Stimulated activated CD4-positive, alpha-beta T cell treated with anti-CD3 and anti-CD28 coated beads, Interleukin-15, amount 100 ng/mL, for 1 hour (primary cell): ENCODE measurements at places on chromosomes 1 and 21.

GRCh38 chr1:155177918-155178281 lies 4.3 kb downstream of the TRIM46 start:
- no peak for DNase-seq

- DNase-seq, result no peak
These were observed 847.8 kb downstream of the MRPL39 start for GRCh38 chr21:24759348-24760075.

GRCh38 chr1:164561472-164561871 lies 2.5 kb downstream of the PBX1 start:
- no peak for DNase-seq

DNA sequence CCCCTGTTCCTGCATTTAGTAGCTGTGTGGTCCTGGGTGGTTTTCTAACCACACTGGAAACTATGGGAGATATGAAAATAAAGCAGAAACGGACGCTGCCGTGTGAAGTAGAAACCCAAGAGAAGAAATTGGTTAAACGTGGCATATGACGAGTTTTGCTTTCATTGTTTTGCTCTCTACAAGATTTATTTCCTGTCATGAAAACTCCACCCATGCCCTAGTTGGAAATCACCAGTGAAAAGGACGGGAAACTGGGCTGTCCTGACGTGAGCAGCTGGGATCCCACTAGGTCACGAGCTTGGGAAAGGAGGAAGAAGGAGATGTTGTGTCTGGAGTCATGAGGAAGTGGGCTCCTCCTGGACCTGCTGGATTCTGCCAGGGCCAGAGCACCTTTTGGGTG lies 120.8 kb upstream of the GADD45A start:
- no peak for DNase-seq

GRCh38 chr1:39973503-39974135 lies 18.7 kb downstream of the MFSD2A start:
- peak; percentile 44 for DNase-seq

GRCh38 chr1:3113047-3113740 lies 44.2 kb downstream of the PRDM16 start:
- no peak for DNase-seq

DNA sequence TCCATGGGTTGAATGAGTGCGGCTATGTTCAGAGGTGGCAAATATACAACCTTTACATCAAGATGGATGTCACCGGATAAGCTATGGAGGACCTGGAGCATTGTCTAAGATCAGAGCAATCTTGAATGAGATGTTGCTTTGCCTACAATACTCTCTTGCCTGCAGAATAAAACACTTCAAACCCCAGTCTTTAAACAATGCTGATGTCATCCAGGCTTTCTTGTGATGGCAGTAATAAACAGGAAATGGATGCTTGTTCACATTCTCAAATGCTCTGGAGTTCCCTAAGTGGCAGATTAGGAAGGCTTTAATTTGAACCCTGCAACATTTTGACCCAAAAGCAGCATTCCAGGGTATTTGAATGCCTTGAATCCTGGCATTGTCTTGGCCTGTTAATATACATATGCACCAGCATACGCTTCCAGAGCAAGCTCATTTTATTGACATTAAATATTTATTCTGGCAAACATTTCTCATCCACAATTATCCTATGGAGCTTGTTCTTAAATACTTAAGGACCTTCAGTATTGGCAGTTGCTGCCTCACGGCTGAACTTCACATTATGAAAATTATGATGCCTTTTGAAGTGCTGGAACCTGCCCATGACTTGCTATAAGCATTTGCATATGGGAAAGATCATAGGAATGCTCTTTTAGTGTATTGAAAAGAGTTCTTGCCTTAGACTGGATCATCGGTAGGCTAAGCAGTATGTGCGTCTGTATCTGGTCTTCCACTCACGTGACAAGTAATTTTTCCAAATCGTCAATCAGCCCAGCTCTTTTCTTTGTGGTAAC lies 422.7 kb downstream of the SIPA1L2 start:
- DNase-seq, result no peak

DNA sequence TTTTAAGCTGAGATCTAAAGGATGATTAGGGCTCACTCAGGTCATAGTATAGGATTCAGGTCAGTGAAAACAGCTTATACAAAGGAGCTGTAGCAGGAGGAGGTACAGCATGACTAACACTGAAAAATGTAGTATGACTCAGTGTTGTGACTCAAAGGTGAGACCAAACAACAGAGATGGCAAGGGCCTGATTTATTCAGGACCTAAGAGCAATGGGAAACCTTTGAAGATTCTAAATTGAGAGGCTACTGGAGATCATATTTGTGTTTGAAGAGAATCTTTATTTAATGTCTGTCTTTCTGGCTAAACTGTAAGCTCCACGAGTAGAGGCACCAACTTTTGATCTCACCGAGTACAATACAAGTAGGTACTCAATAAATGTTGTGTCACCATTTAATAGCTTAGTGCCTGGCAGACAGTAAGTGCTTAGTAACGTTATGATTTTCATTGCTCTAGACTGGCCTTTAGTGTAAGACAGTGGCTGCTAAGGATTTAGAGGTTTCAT lies 43.5 kb downstream of the PRKAA2 start:
- no peak for DNase-seq

GRCh38 chr1:165882168-165882837 lies 54.9 kb downstream of the UCK2 start:
- DNase-seq, result no peak

- DNase-seq, result no peak
These were observed 1.1 kb downstream of the LRRC8C start for GRCh38 chr1:89633800-89634625.
